ENCODE measurements at places on chromosomes 6 and 20.

- no peak for DNase-seq
These were observed 59.3 kb upstream of the CARMIL1 start for GRCh38 chr6:25219917-25220278.

GRCh38 chr20:49685809-49686208, 27.9 kb downstream of the B4GALT5 start:
- DNase-seq, result no peak

- no peak for DNase-seq
These were observed 493.3 kb upstream of the MARCKS start for GRCh38 chr6:113363866-113364265.

DNA sequence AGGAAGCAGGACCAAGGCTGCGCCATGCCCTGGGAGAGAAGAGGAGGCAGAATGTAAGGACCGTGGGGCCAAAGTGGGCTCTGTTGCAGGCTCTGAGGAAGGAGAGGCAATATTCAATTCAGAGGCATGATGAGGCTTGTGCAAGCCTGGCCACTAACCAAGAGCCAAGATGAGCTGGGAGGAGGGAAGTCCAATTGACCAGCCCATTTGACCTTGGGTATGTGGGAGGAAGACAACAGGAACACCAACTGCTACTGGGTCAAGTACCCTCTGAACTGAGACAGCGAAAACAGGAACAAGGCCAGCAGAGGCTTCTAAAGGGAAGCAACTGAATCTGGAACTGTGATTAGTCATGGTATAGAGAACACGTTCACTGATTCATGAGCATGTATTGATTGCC, 779.6 kb downstream of the MAFB start:
- DNase-seq, result no peak

DNA sequence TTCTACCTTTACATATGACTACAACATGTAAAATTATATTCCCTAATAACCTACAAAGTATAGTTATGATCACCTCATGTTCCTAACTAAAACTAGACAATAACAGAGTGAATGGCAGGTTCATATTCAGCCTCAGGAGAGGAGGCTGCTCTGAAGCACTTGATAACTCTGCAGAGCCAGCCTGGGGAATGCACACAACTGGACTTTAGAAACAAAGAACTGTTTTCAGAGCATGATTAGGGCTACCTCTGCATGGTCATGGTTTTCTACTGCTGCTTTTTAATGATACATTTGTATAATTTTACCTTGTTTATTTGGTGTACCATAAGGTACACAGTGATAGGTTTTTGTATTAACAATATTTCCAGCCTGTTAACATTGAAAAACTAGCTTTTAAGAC, 50.3 kb downstream of the TRPC4AP start:
- no peak for DNase-seq

GRCh38 chr20:40813708-40814630, 124.9 kb upstream of the MAFB start:
- DNase-seq, result peak; percentile 16

GRCh38 chr6:34393191-34393965, 909 bp upstream of the NUDT3 start:
- no peak for DNase-seq

DNA sequence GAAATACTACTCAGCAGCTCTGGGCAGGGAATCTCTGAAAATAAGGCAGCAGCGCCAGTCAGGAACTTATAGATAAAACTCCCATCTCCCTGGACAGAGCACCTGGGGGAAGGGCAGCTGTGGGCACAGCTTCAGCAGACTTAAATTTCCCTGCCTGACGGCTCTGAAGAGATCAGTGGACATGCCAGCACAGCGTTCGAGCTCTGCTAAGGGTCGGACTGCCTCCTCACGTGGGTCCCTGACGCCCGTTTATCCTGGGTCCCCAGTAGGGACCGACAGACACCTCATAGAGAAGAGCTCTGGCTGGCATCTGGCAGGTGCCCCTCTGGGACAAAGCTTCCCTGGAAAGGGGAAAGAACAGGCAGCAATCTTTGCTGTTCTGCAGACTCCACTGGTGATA, 59.0 kb downstream of the COL21A1 start:
- no peak for DNase-seq
